ENCODE measurements at places on chromosomes 6 and 20.

DNA sequence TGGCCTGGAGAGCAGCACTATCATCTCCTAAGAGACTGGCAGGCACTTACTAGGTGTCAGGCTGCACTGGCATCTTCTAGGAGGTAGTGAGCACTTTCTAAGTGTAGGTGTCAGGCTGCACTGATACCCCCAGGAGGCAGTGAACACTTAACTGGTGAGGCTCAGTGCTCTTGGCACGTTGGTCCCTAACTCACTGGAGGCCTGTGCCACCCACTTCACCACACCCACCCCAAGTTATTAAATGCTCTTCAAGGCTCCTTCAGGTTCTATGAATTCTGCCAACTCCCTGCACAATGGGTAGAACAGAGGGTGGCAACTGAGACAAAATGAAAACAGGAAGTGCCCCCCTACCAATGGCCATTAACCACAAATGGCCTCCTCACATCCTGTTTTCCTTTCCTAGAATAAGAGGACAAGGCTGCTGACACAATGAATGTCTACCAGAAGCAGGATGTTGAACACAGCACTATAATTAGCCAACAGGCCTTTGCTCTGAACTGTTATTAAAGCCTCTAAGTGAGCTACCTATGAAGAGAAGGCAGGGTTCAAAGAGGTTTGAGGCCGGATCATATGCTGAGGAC lies 29.4 kb downstream of the NCOA5 start:
- DNase-seq: no peak

GRCh38 chr20:23118144-23118543 lies 32.0 kb upstream of the CD93 start:
- no peak for DNase-seq

DNA sequence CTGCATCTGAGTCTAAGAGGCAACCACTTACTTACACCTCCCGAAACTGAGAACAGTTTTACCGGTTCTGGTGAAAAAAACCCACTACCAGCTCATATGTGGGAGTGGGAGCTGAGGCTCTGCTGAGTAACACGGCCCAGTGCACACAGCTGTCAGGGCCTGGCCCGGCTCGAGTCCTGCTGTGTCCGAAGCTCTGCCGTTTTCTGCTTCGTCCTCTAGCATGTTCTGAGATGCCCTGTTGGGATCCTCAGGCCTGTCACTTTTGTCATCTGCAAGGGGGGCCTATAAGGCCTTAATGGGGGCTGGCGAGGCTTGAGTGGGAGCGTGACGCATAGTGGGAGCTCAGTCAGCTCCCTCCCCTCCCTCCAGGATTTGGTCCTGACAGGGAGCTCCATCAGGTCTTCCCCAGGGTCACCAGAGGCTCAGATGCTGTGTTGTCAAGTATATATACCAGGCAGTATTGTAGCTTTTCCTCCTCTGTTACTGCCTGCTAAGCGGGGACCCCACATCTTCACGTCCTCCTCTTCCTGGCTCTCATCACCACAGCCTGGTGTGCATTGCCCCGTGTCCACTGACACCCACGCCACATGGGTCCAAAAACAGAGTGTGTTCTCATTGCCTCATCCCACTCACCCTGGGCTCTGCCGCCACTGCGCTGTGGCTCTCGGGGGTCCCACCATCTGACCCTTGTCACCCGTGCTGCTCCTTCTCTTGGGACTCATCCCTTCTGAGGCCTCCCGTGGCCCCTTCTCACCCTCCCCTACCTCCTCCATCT lies 45.2 kb upstream of the FANCE start:
- DNase-seq: no peak

DNA sequence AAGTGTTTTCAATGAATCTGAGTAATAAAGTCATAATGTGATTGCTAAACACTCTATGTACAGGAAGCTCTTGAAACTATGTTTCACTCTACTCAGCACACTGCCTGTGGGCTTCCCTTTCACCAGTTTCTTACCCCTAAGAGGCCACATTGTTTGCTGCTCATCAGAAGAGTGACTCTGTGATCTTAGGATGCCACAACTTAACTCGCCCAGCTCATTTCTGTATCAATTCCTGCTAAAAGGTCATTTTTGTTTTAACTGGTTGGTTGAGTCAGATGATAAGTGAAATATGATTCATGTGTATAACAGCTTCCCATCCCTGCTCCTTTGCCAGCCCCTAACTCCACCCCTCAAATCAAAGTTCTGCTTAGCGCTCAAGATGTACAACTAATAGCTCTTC lies 9.8 kb upstream of the NDUFAF4 start:
- DNase-seq: no peak

DNA sequence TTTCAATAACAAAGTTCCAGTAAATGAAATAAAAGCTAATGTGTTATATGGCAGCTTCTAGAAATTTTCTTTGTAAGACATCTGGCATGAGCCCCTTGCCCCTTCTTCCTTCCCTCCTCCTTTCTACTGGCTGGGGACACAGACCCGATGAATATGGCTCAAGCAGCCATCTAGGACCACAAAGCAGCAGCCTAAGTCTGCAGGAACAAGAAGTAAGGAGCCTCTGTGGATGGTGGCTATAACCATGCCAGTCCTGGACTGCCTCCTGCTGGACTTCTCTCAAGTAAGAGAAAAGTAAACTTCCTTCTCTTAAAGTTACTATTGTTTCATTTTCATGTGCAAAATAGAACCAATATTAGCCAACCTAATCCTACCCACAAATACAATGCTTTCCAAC lies 114.9 kb upstream of the DST start:
- DNase-seq: no peak

- DNase-seq: no peak
Measured at GRCh38 chr6:157561929-157562810, 181.2 kb downstream of the ZDHHC14 start.

DNA sequence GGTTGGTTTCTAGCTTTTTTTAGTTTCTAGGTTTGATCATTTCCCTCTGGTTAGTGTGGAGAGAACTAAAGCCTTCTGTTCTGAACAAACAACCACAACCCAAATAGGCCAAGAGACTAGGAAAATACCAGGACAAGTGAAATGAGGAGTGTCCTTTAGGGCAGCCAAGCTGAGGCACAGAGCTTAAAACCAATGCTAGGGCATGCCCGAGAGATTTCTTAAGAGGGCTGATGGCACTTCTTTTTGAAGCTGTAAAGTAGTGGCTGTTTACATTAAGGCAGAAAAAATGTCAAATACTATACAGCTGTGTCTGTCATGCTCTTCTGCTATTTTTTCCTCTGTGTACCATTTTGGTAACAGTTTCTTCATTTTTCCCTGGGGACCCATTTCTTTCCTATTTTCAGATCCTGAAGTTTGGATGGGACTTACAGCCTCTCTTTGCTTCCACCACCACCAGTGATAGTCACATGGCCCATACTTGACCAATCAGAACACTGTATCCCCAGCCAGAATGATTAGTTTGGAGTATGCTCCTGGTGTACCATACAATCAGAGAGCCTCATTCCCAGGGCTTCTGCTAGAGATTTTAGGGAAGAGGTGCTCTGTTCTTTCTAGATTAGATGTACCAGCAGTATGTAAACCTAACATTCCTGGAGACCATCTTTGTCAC lies 154.4 kb downstream of the BMP2 start:
- DNase-seq: no peak

DNA sequence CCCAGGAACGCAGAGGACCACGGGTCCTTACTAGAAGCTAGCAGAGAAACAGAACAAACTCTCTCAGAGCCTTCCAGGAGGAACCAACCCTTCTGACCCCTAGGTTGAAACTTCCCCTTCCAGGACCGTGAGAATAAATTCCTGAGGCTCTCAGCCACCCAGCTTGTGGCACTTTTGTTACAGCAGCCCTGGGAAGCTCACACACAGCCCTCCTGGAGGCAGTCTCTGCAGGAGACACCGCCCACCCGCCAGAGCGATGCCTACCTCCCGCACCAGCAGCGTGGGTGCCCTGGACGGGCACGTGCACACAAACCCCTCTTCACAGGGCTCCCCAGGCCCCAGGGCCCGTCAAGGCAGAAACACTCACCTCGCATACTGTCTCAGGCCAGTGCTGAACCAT lies 4.2 kb downstream of the RNASET2 start:
- no peak for DNase-seq

- DNase-seq: no peak
Measured at GRCh38 chr6:73665686-73666319, 12.0 kb upstream of the SLC17A5 start.

DNA sequence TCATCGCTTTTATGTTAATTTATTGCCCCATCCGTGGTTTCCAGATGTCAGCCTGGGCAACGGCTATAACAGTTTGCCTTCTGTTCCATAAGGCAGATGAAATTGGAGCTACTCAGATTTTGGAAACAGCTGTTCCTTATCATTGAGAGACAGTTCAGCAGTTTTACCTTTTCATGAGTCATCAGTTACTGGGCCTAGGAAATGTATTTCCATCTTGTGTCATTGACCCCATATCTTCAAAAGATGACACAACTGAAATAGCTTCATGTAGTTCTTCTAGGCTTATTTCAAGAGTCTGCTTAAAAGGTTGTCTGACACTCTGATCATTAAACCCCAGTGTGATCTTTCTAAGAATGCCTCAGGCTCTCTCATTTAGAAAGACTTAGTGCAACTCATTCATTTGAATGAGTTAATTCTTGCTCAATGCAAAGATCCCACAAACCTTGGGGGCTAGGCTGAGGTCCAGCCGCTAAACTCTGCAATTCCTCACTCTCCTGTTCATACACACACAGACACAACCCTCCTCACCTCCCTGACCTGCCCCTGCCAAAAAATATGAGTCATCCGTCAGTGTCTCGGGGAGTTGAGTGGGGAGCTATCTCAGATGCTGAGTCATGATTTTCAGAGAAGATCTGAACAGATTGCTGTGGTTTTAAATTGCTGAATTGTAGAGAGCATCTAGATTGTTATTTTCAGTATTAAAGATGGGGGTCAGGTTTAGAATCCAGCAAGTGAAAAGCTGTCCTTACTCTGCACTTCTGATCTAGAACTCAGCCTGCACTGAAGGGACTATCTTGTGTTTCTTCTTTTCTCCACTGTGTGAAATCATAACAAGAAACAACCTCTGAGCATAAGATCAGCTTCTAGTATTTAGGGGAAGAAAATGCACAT lies 61.8 kb downstream of the RPP40 start:
- no peak for DNase-seq

- DNase-seq: no peak
Measured at GRCh38 chr6:90293319-90293953, 3.2 kb downstream of the BACH2 start.

DNA sequence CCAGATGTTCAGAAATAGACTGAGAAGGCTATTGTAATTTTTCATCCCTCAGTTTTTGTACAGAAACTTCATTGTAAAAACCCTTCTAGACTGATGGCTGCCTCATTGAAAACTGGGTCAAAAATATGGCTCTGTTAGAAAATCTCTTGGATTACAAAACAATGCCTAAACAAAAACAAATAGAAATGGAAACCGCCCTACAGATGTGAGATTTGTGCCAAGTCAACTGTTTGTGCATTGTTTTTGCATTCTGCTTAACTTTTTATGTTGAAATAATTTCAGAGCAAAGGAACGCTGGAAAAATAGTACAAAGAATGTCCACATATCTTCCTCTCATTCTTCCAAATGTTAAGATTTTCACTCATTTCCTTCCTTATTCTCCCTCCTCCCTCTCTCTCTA lies 425.1 kb downstream of the FOXA2 start:
- no peak for DNase-seq

- DNase-seq: no peak
Measured at GRCh38 chr20:2140561-2140960, 38.9 kb downstream of the STK35 start.
